ENCODE measurements at places on chromosomes 7 and 10. TPM values are rescaled to one million over a fixed set of nuclear protein-coding genes. Genes with fewer than 3 reads are reported as not detected.
A peak's percentile ranks its signal among the peaks of the same experiment; 100 is the strongest.

Gene NEURL1
- 1.7 TPM for total RNA-seq

Gene PPP1R17
- total RNA-seq = not detected

Gene RADIL
- total RNA-seq = 9.3 TPM

Gene SEMA3D
- total RNA-seq = 4.8 TPM

GRCh38 chr7:140596519-140597427 lies 43.8 kb downstream of the DENND2A start:
- DNase-seq = peak; percentile 51

DNA sequence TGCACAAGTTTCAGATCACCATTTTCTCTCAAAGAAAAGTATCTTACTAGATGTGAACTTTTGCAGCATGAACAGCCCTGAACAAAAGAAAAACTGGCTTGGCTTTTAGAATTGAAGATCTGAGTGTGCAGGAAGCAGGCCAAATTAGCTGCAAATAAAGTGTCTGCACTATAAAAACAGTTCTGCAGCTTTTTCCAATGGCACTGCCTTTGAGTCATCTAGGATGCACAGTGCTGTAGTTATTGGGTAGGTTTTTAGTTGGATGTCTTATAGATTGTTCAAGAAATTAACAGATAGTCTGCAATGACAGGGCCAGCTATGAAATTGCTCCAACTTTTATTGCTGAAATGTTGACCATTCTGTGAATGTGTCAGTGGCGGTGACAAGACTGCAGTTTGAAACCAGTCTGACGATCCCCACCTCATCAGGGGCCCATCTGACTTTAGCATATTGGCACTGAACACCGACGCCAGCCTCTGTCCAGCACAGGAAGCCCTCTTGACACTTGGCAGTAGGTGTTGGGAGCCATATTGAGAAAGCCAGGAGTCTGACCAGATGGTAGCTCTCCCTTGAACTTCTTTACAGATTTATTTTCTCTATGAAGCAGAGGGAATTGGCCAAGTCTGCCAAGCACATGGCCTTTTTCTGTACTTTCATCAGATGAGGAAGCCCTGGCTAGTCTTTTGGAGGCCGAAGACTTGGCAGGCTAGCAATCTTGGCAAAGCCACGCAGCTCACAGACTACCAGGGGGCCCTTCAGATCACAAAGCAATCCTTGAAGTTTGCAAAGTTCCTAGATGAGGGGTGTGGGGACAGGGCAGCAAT lies 490.6 kb downstream of the NEBL start:
- DNase-seq = no peak

- no peak for DNase-seq
Observed at GRCh38 chr10:126500866-126501265, 112.6 kb upstream of the ADAM12 start.

GRCh38 chr10:62082729-62083411 lies 181.4 kb downstream of the ARID5B start:
- peak; percentile 69 for DNase-seq

DNA sequence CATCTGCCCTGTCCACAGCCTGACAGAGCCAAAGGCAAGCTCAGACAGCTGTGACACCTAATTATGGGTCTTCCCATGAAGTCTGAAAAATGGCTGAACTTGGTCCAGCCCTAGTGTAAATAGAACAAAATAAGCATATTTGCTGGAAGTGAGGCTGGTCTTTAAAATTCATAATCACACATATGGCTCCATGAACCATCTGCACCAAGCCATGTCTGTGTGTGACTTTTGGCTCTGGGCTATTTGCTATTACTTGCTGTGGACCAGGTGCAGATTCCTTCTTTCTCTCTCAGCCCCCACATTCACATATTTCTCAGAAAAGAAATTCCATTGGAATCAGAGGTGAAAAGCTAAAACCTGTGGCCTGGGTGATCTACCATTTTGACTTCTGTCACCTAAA lies 175.9 kb downstream of the PDE1C start:
- DNase-seq = no peak

GRCh38 chr7:121331048-121331447 lies 2.2 kb downstream of the WNT16 start:
- DNase-seq = no peak

DNA sequence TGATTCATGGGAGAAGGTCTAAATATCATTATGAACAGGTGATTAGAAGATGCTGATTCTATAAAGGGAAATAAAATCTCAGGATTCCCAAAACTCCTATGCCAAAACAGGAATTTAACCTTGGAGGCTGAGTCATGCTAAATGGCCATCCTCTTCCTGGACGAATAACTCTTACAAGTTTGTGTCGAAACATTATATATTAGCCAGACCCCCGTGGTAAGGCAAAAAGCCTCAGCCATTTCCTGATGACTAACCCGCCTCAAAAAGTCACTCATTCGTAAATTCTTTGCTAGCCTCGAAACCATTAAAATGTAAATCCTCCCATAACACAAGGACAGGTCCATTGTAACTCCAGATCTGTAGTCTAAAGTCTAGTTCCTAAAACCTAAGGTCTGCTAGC lies 32.0 kb downstream of the CUL2 start:
- DNase-seq = peak; percentile 100

DNA sequence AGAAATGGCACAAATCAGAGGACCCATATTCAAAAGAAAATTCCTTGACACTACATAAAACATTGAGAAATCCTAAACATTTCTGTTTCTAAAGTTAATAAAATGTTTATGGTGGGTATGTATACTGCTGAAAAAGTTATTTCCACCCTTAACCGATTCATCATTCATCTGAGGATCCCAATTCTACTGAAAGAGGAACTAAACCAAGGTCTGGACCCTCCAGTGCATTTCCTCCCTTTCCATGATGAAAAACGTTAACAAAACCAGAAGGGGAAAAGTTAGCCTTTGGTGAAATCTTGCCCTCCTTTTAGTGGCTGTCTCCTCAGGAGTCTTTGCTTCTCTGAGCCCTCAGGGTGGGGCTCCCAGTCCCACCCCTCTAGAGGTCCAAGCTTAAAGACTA lies 144.5 kb upstream of the ASAH2 start:
- DNase-seq = no peak

- DNase-seq = no peak
Observed at GRCh38 chr7:30046127-30046770, 18.0 kb downstream of the PLEKHA8 start.

- DNase-seq = peak; percentile 65
Observed at GRCh38 chr10:114388275-114388674, 16.0 kb downstream of the AFAP1L2 start.

DNA sequence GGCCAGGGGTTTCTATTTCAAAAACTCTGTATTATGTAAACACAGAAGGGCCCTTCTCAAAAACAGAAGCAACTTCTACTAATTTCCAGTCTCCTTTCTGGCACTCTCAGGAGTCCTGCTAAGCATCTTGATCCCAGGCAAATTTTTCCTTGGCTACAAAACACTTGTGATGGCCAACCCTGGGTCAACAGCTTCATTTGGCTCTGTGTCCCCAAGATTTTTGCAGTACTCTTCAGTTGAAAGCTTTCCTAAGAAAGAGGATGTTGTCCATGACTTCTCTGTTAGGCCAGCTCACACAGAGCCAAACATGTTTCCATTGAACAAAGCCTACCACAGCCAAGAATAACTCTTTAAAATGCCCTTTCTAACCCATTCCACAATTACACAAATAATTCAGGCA lies 99.0 kb upstream of the EGR2 start:
- no peak for DNase-seq

DNA sequence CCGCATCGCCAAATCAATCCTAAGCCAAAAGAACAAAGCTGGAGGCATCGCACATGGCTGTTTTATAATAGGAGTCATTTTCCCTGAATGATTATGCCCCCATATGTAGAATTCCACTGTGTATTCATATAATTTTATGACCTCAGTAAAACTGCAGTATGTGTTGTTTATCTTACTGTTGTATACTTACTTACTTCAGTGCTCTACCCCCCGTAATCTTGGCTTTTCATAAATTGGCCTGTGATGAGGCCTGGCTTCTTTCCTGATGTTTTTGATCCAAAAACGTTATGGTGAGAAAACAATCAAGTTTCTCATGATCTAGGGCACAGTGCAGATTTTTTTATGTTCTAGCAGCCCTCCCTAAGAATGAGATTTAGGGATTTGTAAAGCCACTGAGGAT lies 306.4 kb upstream of the FZD1 start:
- DNase-seq = no peak

DNA sequence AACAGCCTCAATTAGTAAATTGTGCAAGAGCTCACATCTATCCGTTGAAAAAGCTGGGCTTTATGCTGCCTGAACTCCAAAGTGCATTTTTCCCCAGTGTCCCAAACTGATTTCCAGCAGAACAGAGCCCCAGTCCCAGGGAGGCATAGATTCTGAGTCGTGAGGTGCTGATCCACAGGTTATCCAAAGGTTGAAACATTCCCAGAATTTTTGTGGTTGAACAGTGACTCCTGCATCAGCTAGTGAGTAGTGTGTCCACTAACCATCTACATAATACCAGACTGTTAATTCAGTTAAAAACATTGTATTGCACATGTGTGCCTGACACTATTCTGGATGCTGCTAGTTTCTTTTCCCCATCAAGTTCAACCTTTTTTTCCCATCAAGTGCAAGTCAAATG lies 761.5 kb downstream of the GATA3 start:
- DNase-seq = no peak

All from PC-3 (cell line).